Anterior cingulate cortex (tissue), 58 donors: ENCODE measurements at places on chromosomes 3 and 15.

GRCh38 chr15:50236433-50236832 is 29.1 kb downstream of the HDC start:
- no peak for DNase-seq

- DNase-seq: no peak
These were observed 211.8 kb downstream of the NR2F2 start for GRCh38 chr15:96542130-96542770.

- DNase-seq: no peak
These were observed 32.5 kb downstream of the KLHL25 start for GRCh38 chr15:85762039-85762755.

GRCh38 chr3:119240101-119240590 is 532 bp downstream of the B4GALT4 start:
- DNase-seq: peak; percentile 19

DNA sequence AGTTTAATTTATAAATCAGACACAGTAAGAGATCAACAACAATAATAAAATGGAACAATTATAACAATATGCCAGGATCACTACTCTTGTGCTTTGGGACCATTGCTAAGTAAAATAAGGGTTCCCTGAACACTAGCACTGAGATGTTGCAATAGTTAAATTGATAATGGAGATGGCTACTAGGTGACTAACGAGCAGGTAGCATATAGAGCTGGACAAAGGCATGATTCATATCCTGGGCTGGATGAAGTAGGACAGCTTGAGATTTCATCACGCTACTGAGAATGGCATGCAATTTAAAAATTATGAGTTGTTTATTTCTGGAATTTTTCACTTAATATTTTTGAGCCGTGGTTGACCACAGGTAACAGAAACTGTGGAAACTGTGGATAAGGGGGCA is 20.7 kb upstream of the MYZAP start:
- no peak for DNase-seq

DNA sequence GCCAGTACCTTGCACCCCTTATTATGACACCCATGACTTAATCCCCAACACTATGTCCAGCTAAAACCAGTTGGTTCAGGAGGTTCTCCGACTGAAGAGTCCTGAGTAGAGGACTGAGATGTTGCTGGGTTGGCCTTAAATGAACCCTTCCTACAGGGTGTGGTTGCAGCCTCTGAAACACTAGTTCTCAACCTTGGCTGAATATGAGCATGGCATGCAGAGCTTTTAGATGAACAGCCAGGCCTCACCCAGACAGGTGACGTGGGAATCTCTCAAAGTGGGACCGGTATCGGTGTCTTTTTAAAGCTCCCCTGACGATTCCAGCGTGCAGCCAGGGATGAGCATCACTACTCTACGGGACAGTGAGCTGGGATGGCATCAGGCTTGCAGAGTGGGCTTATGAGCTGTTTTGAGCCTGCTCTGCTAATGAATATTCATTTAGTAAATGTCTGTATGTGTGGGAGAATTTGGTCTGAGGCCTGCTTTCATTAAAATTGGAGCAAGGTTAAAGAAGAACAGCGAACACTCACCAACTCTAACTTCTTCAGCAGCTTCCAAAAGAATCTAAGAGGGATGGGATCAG is 79.7 kb upstream of the PRICKLE2 start:
- DNase-seq: no peak

DNA sequence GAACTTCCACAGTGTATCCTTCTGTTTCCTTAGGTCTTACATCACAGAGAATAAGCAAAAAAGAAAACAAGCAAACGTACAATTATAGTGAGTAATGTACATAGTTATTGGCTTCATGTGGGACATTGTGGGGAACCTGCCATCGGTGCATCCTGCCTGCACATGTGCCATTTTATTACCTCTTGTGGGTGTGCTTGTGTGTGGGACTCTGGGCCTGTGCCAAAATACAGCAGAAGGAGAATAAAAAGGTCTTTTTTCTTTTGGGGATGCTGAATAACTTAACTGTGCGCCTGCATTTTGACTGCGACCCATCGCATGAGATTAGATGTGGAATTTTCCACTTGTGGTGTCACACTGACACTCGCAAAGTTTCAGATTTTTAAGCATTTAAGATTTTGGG is 169.6 kb upstream of the DCBLD2 start:
- DNase-seq: no peak

DNA sequence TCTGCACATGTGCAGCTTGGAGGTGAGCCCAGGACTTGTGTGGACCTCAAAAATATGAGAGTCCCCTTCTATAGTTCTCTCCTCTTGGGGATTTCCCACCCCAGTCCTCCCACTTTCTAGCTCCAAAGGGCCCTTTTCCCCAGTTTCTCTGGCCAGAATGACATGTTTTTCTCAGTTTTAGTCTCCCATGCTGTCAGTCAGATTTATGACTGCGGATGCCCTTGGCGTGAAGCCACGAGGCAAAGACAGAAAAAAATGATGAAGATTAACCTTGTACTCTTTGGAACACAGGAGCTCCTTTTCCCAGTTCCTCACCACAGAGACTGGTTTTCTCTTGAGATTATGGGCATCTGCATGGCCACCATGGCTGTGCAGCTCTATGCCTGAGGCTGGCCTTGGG is 72.0 kb upstream of the TTBK2 start:
- no peak for DNase-seq
